ENCODE measurements at places on chromosomes 13 and 19.

- no peak for DNase-seq
Measured at GRCh38 chr13:80082396-80083080, 258.4 kb downstream of the SPRY2 start.

GRCh38 chr13:83794583-83794982 is 87.7 kb downstream of the SLITRK1 start:
- no peak for DNase-seq

GRCh38 chr13:30172593-30173302 is 134.6 kb downstream of the KATNAL1 start:
- DNase-seq = no peak

DNA sequence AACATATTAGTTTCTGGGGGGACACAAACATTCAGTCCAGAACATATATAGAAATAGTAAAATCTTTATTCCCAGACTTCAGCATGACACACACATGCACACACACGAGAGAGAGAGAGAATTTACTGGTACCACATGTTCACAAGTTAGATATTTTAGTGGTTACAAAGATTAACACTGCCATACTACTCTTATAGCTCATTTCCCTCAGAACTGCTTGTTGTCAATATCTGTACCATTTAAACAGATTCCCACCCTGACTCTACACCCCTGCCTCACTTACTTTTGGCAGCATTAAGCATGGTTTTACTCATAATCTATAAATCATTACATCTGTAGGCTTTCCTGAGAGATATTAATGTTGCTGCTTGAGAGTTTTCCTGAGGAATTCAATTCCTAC is 524.7 kb upstream of the HTR2A start:
- no peak for DNase-seq

- no peak for DNase-seq
Measured at GRCh38 chr13:93412676-93413075, 186.1 kb downstream of the GPC6 start.

All from psoas muscle (tissue), 8 donors.